ENCODE measurements at places on chromosomes 5 and 9.

GRCh38 chr5:96259151-96259772 lies 173.8 kb downstream of the PCSK1 start:
- DNase-seq = no peak

DNA sequence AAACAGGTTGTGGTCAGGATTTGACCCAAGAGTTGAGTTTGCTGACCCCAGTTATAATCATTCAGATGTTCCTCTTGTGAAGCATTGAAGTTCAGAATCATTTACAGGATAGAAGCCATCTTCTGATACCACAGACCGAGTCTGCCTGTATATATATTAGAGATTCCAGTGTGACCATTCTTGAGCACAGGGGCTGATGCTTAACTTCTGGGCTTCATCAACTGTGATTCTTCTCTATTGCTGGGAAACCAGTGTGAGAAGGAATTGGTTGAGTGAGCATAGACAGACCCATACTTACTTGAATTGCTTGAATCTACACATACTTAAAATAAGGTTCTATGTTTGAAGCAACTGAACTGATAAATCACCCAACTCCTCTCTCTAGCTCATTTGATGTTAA lies 27.9 kb upstream of the PCAT7 start:
- no peak for DNase-seq

DNA sequence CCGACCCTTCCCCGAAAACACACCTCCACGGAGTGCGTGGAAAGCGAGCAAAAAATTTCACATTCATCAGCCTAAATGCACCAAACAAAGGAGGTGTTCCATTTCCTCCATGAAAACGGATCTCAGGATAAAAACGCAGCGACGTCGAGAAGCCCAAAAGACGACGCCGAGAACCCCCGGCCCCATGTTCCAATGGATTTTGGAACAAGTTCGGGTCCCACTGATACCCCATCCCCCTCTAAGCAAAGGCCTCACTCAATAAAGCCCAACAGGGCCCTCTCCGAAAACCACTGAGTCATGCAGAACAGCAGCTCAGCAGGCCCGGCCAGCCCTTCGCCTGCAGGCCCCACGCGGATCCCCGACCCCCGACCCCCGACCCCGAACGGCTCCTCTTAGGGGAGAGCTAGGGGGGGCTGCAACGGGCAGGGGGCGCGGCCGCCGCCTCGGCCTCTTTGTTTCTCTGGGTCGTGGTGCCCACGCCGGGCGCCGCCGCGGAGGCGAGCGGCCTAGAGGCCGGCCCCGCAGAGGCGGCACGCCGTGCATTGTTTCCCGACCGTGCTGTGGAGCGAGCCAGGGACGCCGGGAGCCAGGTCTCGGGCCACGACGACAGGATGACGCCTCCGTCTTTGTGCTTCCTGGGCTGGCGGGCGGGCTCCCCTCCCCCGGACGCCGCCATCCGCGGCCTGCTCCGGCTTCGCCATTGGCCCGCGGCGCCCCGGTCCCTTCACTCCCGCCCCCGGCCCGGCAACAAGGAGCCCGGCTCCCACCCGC lies 915 bp downstream of the ZFAND5 start:
- DNase-seq = peak; percentile 30

GRCh38 chr5:104628911-104629310 lies 1066.3 kb upstream of the NUDT12 start:
- DNase-seq = no peak

DNA sequence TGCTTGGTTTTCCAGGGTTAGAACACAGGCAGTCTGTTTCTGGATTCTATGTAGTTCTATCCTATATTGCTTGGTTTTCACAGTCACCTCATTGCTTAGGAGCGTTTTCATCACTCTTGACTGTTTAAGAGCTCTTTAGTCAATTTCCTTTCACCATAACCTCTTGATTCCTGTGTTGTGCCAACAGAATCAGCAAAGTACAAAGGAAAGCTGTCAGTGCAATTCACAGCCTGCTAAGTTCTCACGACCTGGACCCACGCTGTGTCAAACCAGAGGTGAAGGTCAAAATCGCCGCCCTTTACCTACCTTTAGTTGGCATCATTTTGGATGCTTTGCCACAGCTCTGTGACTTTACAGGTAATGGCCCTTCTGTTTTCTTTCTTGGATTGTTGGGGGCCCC lies 199.9 kb downstream of the DOCK8 start:
- DNase-seq = no peak

- no peak for DNase-seq
Observed at GRCh38 chr5:143509758-143510221, 106.3 kb upstream of the NR3C1 start.

GRCh38 chr5:9082996-9083395 lies 462.9 kb downstream of the SEMA5A start:
- no peak for DNase-seq

GRCh38 chr5:171575386-171575785 lies 155.9 kb downstream of the FGF18 start:
- no peak for DNase-seq

- DNase-seq = no peak
Observed at GRCh38 chr5:180172447-180173197, 36.4 kb downstream of the RASGEF1C start.

DNA sequence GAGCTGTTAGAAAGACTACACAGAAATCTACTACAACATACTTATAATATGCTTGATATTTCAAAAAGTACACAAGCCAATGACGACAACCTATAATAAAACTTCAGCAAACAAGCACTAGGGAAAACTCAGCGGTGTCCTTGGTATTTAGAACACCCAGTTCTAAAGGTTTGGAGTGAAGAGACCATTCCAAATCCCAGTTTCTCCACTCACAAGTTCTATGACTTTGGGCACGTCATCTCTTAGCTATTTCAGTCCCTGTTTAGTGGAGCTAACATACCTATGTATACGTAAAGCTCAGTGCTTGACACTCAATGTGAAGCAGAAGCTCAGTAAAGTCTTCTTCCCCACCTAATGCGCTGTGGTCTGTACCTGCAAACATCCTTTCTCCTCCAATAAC lies 52.8 kb downstream of the MLLT3 start:
- DNase-seq = no peak

DNA sequence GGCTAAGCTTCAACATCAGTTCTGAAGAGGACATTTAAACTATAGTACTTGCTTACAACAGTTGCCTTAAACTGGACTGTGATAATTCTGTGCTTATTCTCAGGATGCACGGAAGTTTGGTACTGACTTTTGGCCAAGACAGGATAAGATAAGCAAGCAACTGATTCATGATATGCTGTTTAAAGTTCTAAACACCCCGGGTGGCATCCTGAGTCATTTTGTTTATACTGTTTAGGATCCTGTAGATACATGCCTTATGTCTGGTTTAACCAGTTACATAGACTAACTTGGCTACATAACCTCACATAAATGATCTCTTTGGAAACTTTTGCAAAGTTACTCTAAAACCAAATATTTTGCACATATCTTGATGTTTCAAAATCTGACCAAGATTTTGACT lies 95.9 kb downstream of the CDH9 start:
- no peak for DNase-seq

GRCh38 chr5:133662578-133662977 lies 50.2 kb upstream of the FSTL4 start:
- no peak for DNase-seq

DNA sequence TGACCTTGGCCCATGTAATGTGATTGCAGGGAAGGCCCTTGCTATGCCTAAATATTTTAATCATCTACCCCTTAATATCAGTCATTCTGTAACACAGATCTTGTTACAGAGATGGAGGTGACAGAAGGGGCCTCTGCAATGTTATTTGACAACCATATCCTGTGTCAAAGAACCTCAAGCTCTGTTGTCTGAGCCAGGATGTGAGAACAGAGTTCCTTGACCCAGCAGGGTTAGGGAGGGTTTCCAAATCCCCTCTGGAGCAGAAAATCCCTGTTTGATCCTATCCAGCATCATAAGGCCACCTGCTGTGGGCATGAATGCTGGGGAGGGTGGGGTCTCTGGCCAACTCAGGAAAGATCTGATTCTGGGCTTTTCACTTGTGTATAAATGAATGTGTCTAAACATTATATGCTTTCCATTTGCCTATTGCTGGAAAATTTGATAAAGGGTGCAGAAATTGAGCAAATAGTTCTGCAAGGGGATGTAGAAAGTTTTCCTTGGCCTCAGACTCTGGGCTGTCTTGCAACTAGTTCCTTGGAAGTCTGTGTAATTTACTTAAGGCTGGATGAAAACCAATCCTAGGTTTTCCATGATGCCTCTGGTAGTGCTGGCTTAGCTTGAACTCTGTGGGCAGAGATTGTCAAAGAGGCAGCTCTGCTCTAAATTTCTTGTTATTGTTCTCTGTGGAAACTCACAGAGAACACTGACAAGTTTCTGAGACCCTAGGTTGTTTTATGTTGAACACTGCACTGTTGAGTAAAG lies 71.0 kb downstream of the PGM5 start:
- no peak for DNase-seq

DNA sequence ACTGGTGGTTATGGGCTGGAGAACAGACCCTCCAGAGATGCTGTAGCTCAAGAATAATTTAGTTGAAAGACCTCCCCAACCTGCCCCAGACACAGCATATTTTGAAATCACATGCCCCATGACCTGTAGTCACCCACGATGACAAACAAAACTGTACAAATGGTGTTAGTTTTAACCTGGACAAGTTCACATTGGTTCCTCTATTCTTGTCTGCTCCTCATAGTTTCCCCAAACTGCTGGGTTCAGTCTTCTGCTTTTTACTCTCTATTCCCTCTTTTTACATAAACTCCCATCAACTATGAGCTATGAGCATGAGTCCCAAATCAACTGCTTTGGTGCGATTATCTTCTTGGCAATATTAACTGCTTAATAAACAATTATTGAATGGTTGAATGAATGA lies 365.3 kb upstream of the CLINT1 start:
- no peak for DNase-seq

GRCh38 chr5:38112938-38113337 lies 145.4 kb upstream of the EGFLAM start:
- no peak for DNase-seq

DNA sequence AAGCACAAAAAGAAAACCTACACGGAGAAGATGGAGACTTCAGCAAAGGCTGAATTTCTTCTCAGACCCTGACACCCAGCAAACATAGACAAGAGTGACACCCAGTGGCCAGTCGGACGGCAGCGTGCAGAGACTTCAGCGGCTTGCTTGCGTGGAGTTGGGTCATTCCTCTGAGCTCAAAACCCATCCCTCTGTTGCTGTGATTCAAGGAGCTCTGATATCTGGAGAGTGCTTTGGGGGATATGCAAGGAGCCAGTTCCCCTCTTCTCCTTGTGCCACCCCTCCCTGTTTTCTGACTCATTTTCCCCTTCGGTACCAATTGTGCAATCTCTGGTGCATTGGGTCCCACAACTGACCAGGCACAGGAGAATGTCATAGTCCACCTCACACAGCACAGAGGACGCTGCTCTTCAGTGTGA lies 27.5 kb downstream of the SH3TC2 start:
- peak; percentile 50 for DNase-seq

GRCh38 chr9:87564111-87564510 lies 66.4 kb downstream of the DAPK1 start:
- no peak for DNase-seq

DNA sequence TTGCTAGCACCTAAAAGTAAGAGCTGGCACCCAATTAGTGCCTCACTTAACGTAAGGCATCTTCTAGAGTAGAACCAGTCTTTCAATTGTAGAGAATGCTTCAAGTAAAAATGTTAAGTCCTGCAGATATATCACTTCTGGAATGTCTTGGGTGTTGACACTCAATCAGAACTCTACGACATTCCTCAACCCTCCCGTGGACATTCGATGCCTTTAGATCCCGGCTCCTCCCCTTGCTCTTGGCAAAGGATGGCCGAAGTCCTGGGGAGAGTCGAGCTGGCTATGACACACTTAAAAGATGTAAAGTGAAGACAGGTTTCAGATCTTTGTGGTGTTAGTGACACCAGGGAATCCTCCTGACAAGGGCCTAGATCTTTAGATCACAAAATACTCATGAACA lies 87.5 kb upstream of the ERCC6L2 start:
- no peak for DNase-seq

GRCh38 chr9:38183994-38184568 lies 115.1 kb upstream of the SHB start:
- no peak for DNase-seq

- peak; percentile 44 for DNase-seq
Observed at GRCh38 chr5:158119961-158120723, 261.2 kb upstream of the CLINT1 start.

DNA sequence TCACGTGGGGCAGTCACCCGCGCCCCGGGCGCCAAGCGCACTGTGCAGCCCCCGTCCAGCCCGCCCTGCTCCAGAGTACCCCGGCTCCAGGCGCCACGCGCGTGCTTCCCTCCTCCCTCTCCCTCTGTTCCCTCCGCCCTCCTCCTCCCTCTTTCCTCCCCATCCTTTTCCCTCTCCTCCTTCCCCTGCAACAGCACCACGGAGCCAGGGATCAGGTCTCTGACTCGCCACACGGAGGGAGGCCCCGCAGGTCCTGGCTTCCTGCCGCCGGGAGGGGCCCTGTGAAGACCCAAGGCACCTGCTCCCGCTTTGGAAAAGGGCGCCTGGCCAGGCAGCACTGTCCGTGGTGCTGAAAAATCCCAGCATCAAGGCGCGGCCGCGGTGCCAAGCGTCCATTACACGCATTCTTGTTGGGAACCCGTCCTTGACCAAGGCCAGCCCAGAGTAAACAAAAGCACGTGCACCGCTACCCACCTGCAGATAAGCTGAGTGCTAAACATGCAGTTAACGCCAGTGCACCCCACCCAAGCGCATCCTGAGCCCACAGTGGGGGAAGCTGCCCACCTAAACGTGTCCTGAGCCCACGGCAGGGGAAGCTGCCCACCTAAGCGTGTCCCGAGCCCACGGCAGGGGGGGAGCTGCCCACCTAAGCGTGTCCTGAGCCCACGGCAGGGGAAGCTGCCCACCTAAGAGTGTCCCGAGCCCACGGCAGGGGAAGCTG lies 21.7 kb downstream of the SLC6A18 start:
- DNase-seq = no peak

GRCh38 chr5:80406980-80407734 lies 707 bp upstream of the ZFYVE16 start:
- DNase-seq = no peak

DNA sequence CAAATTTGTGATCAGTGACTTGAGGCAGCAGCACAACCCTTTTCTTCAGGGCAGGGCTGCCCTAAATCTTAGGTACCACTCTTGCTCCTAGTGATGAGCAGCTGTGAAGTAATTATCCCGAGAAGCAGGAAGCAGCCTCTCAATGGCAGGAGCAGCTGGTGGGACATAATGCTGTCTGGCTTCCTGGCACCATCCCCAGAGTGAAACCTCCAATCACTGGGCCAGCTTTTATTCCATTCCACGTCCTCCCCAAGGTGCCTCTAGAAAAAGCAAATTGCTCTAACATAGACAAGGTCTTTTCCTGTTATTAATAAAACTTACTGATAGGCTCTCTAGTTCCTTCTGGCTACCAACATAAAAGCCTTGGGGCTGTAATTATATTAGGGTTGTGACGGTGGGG lies 154.0 kb downstream of the FRMD3 start:
- no peak for DNase-seq

DNA sequence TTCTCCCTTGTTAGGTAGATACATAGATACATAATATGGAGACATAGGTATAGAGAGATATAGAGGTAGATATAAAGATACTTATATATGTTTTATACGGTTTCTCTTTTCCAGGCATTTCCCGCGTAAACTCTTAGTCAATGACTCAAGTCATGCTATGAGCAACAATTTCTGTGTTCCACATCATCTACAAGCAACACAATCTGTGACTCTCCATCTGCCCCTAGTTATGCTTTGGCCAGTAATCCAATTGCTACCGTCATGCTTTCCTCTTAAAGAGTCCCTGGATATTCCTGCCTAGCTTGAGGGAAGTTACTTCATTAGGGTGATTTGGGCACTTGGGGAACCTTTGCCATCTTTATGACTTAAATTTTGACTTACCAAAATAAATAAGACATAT lies 129.0 kb upstream of the ADAMTS16 start:
- no peak for DNase-seq
